ENCODE measurements at places on chromosomes 13 and 19. TPM values are rescaled to one million over a fixed set of nuclear protein-coding genes. Genes with fewer than 3 reads are reported as not detected.

GRCh38 chr19:45362291-45362690 lies 8.1 kb downstream of the ERCC2 start:
- DNase-seq = no peak

DNA sequence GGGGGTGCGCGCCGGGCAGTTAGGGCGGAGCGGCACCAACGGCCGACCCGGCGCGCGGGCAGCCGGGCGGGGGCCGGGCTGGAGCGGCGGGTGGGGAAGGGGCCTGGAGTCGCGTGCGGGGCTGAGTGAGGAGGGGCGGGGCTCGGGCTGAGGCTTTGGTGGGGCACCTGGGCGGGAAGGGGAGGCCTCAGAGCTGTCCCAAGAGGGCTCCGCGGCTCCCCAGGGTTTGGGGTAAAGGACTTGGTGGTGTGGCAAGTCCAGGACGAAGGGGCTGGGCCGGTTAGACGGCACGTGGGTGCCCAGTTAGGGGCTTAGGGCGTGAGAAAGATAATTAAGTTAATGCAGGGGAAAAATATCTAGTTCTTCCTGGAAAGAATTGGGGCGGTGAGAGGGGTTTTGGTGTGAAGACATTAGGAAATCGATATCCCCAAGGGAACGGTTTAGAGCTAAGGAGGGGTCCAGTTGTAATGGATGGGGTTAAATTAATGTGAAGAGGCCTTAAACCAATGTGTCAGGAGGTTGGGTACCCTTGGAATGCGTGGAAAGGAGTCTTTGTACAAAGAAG lies 496 bp downstream of the ZNF574 start:
- no peak for DNase-seq

- no peak for DNase-seq
These were observed 94.7 kb upstream of the PRR20A start for GRCh38 chr13:57045826-57046546.

DNA sequence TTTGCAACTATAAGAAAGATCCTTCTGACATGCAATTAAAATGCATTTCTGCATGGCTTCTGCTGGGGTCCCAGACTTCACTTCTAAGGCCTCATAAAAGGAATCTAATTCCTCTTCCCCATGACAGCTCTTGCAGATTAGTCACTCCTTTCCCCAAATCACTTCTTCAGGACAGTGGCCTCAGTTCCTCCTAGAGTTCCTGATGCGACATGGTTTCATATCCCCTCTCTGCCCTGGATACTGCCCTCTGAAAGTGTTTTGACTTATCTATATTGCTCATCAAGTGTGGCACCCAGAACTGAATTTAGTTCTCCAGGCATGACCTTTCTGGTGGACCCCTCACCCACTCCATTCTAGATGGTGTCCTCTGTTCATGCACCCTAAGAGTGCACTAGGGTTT lies 238.1 kb downstream of the FOXO1 start:
- no peak for DNase-seq

The WDR88 gene
- 0.10 TPM for total RNA-seq

The DCT gene
- total RNA-seq = 28.3 TPM

All from skin of body (tissue), 3 donors.